ENCODE measurements at places on chromosomes 6 and 20.

DNA sequence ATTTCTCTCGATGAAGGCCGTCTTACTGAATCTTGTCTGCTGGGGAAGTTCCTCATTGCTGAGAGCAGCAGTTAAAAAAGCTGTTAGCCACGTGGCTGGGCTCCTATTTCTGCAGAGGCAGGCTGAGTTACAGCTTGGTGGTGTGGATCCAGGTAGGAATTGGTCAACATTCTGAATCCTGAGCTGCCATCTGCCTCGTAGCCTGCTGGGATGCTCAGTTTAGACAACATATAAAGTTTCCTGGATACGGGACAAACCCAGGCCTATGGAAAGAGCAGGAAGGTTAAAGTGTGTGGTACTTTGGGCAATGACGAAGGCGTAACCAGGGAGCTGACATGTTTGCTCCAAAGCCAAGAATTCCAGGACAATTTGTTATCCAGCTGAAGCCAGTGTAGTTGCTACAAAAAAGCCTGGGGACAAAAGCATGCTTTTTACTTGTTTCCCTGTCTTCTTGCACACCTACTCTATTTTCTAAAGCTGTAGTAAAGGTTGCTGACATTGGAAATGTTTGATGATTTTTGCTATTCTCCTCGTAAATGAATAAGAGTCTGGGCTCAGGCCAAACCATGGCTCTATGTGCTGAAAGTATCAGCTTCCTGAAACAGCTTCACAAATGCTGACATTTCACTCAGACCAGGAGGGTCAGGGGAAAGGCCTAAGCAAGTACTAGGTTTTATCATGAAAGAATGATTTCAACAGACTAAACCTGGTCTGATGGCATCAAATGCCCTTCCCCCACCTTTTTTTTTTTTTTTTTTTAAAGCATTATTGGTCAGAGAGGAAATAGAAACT is 12.4 kb upstream of the MYLK2 start:
- DNase-seq, result no peak

- DNase-seq, result no peak
These were observed 49.8 kb downstream of the MYB start for GRCh38 chr6:135230711-135231468.

- peak; percentile 46 for DNase-seq
These were observed 40.4 kb upstream of the RAB22A start for GRCh38 chr20:58268936-58269619.

GRCh38 chr6:98486057-98486456 is 348.3 kb upstream of the POU3F2 start:
- DNase-seq, result no peak

- peak; percentile 56 for DNase-seq
These were observed 45.8 kb upstream of the PNRC1 start for GRCh38 chr6:89034586-89035251.

DNA sequence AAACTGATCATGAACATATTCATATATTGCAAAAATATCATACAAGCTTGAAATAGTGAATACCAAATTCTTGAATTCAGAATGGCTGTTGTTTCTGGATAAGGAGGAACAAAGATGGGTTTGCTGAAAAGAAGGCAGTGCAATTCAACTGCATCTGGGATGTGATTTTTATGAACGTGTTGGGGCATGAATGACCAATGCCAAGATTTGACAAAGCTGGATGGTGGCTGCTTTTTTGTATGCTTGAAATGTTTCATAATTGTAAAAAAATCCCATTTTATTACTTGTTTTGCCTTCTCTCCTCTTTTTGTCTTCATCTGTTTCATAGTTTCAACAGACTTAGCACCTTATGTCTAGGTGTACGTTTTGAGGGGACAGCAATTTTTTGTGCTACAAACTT is 36.8 kb upstream of the BCAS1 start:
- DNase-seq, result no peak

- DNase-seq, result no peak
These were observed 220.2 kb upstream of the RNF24 start for GRCh38 chr20:4235512-4236043.

DNA sequence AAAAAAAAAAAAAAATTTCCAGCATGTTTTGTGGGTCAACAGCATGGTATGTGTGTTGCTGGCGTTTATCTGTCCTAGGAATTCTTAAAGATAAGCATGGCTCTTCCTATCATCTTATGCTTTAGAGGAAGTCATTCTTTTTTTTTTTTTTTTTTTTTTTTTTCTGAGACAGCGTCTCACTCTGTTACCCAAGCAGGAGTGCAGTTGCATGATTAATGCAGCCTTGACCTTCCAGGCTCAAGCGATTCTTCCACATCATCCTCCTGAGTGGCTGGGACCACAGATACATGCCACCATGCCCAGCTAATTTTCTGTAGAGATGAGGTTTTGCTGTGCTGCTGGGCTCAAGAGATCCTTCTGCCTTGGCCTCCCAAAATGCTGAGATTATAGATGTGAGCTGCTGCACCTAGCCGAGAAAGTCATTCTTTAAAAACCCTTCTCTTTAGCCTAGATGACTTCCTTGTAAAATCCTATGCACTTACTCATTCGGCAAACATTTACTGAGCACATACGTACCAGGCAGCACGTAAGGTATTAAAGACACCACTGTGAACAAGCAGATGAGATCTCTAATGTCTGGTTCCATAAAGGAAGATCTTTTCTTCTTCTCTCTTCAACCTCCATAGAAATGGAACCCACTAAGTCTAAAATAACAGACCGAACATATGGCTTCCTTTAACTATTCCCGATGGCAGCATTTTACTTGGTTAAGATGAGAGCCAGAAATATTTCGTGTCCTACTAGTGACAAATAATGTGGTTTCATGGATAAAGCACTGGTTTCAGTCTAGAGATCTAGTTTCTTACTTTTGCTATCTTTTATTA is 122.4 kb downstream of the RIN2 start:
- peak; percentile 83 for DNase-seq

GRCh38 chr6:169784821-169785340 is 33.5 kb downstream of the ERMARD start:
- no peak for DNase-seq

DNA sequence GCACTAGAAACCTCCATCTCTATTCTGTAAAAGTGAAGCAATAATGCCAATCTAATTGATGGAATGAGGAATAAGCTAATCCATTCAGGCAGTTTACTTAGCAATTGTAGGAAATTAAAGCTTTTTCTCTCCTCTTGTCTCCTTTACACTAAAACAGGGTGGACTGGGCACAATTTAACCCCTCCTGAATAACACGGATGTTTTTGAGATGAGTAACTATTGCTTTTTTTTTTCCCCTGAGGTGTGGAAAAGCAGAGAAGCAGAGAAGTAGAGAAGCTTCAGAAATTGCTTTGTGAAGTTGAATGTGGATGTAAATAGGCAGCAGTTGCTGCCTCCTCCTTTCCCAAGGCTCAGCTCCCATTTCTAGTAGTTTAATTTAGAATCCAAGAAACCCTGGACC is 40.0 kb upstream of the GCNT2 start:
- DNase-seq, result peak; percentile 43

GRCh38 chr6:78251931-78252330 is 599.1 kb downstream of the MEI4 start:
- no peak for DNase-seq

DNA sequence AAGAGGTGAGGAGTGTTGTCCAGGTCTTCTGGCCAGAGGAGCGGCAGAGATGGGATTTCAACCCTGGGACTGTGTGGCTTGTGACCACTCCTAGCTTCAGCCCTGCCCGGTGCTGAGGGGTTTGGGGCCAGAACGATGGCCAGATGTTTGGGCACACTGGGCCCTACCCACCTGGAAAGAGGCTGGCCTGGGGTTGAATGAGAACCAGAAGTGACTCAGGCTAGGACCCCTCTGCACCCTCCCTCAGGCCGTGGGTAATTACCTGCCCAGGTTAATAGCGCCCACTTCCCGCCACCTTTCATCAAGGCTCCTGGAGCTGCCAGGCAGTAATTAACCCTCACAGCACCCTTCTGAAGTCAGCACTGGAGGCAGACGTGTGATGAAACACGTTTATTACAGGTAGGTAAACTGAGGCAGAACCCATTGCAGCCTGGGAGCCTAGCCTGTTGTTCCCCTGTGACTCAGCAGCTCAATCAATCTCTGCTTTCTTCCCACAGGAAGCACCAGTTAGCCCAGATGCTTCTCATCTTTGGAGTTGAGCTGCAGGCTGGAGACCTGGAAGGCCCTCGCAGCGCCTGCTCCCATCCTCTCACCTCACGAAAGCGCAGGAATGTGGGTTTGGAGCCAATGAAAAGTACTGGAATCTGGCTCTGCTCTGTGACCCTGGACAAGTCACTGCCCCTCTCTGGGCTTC is 120.8 kb downstream of the CEBPB start:
- no peak for DNase-seq

- no peak for DNase-seq
These were observed 32.9 kb downstream of the ZBTB2 start for GRCh38 chr6:151358475-151358874.

GRCh38 chr6:168778201-168778600 is 337.2 kb downstream of the SMOC2 start:
- DNase-seq, result no peak

- DNase-seq, result no peak
These were observed 20.4 kb downstream of the VTA1 start for GRCh38 chr6:142167486-142167885.

- DNase-seq, result no peak
These were observed 1269.3 kb downstream of the GRIK2 start for GRCh38 chr6:102662851-102663250.

Data from ELR (cell line).